ENCODE measurements at places on chromosomes 1 and 21.
A peak's percentile ranks its signal among the peaks of the same experiment; 100 is the strongest.

DNA sequence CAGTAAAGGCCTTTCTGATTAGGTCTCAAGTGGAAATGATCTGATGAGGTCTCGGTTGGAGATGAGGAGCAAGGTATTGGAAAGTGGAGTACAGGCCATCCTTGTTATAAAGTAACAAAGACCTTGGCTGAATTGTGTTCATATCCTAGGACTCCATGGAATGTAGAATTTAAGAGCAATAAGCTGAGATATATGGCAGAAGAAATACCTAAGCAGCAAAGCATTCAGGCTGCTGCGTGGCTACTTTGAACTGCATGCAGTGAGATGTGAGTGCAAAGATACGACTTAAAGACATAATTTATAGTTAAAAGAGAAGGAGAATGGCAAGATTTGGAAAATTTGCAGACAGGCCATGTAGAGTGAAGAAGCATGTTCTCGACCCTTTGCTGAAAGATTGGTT is 11.2 kb upstream of the XPR1 start:
- no peak for DNase-seq

DNA sequence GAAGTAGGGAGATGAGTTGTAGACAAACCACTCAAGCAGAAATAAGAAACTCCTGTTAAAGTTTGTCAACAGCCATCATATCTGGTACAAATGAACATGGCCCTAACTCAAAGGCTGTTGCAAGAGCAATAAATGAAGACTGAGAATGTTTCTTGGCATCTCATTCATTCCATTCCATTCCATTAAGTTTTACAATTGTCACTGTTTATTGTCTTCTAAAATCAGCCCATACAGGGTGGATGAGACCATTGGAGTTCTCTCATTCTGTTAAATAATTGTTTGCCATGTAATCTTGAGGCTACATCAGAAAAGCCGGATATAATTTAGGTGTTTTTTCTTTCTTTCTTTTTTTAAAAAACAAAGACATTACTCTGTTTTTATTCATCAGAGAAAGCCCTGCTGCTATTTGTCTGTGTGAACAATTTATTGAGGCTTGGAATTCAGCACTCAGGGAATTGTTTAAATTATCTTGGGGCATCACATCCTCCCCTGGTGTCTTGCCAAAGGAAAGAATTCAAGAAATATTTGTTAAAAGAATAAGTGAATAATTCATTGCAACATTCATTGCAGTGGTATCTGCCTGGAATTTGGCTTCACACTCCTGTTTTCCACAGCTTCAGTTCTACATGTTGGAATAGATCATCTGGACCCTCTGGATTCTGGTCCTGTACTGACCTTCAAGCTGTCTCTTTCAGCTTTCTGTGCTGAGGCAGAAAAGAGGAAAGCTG is 604.5 kb downstream of the PLPP3 start:
- no peak for DNase-seq

DNA sequence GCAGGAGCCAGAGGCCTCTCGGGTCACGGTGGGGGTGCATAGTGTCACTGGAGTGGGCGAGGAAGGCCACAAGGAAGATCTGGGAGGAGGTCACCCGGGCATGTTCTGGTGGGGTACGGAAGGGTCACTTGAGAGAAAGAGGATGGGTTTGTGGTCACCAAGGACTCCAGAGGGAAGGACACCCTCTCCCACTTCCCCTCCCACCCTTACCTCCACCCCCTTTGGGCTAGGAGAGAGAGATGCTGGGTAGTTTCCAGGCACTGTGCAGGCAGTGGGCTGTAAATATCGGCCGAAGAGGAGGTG is 703 bp downstream of the AMIGO1 start:
- DNase-seq, result no peak

GRCh38 chr1:56297208-56297607 is 282.2 kb downstream of the PLPP3 start:
- DNase-seq, result no peak

DNA sequence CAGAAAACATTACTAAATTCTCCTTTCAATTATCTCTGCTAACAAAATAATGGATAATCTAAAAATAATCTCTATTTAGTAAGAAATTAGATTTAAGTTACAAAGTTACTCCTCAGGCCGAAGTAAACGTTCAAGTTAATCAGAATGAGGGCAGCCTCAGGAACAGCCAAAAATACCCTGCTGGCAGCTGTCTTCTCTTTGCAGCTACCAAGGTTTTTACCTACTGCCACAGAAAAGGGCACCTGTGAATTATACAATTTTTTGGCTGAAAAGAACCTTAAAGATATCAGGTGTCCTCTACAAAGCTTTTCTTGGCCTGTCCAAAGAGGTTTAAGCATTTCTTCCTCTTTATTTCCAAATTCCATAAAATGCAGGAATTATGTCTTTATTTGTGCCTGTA is 84.4 kb downstream of the AKT3 start:
- no peak for DNase-seq

DNA sequence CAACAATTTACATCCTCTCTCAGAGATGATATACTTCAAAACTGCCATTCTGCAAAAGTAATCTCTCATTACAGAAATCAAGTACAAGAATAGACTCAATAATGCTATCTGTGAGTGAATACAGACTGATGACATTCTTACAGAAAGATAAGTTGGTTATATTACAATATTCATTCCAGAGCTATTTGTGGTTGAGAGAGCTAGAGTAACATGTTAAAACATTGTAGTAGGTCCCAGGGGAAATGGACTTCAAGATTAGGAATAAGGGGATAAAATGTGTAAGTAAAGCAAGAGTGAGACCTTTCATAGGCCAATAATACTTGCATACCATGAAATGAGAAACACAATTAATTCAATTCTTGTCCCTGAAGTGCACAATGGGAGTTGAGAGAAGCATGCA is 1.5 kb downstream of the F13B start:
- no peak for DNase-seq

DNA sequence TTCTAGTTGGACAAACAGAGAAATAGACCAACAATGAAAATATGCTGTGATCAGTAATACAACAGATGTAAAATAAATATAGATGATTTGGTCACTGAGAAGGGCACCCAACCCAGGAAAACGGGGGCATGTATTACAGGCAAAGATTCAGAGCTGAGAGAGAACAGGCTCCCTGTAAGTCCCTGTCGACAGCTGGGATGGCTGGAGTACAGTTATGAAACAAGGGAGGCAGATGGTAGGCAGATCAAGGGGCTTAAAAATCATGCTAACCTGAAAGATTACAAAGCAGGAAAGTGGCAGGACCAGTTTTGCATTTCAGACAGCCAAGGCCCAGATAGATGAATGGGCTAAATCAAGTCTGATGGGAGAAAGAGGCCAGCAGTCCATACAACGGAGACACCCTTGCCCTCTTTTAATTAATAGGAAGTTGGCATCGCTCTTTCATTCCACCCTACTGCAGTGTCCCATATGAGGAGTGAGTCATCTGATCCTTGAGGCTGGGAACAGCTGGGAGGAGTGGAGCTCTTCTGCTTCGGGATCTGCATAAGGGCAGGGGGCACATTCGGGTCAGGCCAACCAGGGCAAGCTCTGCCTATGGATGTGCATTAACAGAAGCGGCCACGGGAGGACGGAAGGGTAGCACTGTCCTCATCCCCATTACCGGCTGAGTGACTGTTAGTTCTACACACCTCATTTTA is 171.1 kb downstream of the DAB1 start:
- no peak for DNase-seq

DNA sequence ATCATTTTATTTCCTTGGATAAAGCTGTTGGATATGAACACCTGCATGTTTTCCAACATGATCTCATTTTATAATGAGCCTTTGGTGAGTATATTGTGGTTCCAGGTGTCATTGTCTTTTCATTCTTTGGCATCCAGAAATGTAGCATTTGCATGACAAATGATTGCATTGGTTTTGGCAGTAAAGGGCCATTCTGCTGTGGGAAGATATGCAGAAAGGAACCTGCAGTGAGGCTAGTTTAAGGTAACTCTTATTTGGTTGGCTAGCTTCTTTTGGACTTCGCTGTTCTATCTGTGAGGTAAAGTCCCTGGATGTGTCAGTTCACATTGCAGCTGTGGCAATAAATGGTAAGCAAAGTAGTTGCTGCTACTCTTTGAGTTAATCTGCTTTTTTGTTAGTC is 343.0 kb downstream of the AMY1C start:
- no peak for DNase-seq

- DNase-seq, result peak; percentile 41
Observed at GRCh38 chr1:14915356-14916054, 238.0 kb upstream of the TMEM51 start.

DNA sequence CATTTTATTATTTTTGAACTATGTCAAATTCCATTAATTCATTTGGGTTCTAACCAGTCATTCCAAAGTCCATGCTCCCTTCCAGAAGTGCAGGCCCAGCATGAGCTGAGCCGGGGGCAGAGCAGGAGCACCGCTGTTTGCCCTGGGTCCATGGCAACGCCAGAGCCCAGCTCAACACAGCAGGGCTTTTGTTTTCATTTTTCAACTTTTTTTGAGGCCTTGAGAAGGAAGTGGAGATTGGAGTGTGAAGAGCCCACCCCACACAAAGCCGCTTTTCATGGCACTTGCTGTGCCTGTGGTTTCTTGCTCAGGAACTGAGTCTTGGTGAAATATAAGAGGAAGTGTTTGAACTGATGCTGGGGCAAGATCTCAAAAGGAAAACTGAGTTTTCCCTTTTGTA is 13.2 kb upstream of the PRMT2 start:
- DNase-seq, result no peak
